ENCODE measurements at places on chromosomes 12 and 14.

DNA sequence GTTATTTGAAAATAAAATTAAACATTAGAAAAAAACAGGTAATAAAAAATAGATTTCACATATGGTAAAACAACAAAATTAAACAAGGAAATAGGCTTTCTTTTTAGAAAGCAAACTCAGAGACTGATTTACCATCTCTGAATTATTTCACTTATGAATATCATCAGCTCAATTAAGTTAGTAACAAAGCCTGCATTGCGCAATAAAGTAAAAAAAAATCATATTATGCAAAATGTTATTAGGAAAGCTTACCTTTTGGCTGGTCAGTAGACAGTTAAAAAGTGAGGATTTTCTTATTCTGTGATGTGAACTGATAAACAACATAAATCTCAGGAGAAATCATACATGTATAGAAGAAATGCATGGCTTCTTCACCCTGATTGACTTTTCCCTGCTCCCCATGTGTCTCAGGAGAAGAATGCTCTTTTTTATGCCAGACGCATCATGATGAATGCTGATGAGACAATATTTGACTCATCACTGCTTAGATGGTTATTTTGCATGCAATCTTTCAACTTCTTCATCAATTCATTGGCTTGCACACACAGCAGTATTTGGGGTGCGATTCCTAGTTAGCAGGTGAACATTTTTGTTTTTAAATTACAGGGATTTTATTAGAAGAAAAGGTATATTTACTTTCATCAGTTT is 124.5 kb upstream of the USP15 start:
- DNase-seq = no peak

- no peak for DNase-seq
Observed at GRCh38 chr12:57469296-57470164, 9.9 kb downstream of the GLI1 start.

DNA sequence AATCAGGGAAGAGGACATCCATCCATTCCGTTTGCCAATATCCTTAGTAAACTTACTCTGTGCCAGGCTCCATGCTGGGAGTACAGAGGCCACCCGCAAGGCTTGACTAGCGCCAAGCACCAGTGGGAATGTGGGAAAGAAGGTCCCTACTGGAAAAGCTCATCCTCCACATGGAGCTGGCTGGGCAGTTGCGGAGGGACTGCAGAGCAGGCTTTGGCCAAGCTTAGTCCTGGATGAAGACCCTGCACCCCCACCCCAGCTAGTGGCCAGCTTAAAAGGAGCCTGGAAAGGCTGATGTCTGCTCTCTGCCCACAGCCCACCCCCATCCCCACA is 22.4 kb upstream of the EIF2B2 start:
- no peak for DNase-seq

DNA sequence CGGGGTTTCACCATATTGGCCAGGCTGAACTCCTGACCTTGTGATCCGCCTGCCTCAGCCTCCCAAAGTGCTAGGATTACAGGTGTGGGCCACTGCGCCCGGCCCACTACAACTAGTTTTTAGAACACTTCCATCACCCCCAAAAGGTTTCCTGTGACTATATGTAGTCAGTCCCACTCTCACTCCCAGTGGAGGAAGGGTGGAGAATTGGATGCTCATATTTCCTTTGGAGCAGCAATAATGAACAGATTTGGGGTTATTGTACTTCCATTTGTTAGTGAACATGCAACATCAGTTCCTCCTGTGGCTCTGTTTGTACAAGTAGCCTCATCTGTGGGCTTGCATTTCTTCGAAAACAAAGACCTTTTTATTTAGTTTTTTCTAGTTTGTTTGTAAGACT is 35.8 kb downstream of the RAP1B start:
- DNase-seq = no peak

- no peak for DNase-seq
Observed at GRCh38 chr12:11832093-11832492, 182.6 kb downstream of the ETV6 start.

GRCh38 chr14:68634332-68634731 is 158.5 kb downstream of the ZFP36L1 start:
- DNase-seq = no peak

- DNase-seq = no peak
Observed at GRCh38 chr12:106519607-106520021, 63.2 kb upstream of the RFX4 start.

DNA sequence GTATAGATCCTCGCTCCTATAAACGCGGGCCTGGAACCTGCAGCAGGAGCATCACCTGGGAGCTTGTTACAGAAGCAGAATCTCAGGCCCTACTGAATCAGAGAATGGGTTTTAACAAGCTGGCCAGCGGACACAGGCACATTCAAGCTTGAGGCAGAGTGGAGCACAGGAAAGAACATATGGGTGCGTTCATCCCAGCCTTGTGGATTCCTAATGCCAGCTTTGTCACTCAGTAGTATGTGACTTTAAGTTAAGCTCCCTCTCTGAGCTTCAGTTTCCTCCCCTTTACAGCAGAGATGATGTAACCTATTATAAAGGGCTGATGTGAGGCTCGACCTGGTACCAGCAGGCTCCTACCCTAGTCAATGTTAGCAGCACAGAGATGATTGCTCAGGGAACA is 204.9 kb downstream of the ZFP36L1 start:
- no peak for DNase-seq

DNA sequence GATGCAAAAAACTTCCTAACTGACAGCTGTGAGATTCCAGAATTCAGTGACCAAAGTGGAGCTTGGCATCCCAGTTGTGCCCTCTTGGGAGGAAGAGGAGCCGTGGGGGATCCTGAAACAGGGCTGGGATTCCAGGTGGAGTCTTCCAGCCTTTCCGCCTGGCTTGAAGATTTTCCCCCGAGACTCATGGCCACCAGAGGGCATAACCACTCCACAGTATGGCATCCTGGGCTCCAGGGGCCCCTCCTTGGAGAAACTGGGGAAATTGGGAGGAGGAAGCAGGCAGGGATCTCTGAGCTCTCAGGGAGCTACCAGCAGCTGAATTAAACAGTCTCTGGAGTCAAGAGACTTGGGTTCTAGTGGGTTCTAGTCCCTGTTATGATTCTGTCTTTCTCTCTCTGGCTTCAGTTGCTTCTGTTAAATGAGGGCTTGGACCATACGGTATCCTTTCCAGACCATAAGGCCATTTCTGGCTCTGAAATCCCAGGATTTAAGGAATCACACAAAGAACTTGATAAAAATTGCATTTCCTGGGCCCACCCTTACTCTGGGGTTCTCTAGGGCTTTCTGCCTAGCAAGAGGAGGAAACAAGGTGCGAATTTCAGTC is 2.6 kb upstream of the TAMALIN start:
- DNase-seq = no peak

DNA sequence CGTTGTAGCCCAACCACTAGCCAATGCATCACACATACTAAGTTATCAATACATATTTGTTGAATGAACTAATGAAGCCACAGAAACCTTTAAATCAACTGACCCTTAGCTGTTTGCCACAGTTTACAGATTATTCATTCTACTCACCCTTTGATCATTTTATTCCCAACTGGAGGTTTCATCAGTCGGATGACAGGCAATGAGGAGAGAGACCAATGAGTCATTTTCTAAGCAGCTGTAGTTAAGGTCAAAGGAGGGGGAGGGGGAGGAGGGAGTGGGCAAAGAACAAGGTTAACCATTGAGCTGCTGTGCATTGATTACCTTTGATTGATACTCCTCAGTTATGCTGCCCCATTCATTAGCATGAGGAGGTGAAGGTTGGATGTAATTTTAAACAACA is 469.5 kb downstream of the VRK1 start:
- DNase-seq = no peak

DNA sequence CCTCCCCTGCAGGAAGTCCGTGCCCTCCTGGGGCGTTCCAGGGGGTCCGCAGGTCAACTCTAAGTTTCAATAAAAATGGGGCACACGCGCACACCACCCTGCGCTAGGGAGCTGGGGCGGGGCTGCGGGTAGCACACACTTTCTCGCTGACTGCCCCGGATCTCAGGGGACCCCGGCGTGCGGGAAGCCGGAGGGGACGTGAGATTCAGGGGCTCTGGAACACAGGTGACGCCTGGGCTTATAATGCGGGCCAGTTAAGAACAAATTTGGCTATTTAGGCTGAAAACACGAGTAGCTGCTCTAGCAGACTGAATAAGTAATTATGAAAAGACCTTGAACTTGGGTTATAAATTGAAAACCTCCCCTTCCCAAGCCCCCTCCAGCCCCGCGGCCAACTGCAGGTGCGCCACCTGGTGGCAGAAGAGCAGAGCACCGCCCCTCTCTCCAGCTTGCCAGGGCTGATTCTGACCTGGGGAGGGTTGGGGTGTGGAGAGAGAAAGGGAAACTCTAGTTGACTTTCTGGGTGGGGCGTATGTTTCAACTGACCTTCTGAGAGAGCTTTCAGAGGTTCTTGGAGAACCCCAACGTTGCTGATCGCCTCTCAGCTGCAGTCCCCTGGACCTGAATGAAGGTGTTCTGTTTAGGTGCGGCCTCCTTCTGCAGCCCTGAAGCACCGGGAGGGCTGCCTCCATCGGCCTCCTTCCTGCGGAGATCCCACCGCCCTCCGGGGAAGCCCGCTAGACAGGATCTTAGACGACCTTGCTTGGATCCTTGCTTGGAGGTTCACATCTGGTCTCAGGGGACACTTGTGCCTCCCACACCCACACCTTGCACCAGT is 118.4 kb upstream of the EVL start:
- DNase-seq = peak; percentile 39

- no peak for DNase-seq
Observed at GRCh38 chr14:64649383-64649998, 54.7 kb upstream of the PLEKHG3 start.

- no peak for DNase-seq
Observed at GRCh38 chr14:100306998-100307765, 938 bp upstream of the SLC25A29 start.

GRCh38 chr12:29041621-29042020 is 107.5 kb upstream of the FAR2 start:
- no peak for DNase-seq

- no peak for DNase-seq
Observed at GRCh38 chr14:103499709-103500108, 22.9 kb downstream of the CKB start.

- no peak for DNase-seq
Observed at GRCh38 chr12:107328442-107329133, 235.2 kb upstream of the CRY1 start.

DNA sequence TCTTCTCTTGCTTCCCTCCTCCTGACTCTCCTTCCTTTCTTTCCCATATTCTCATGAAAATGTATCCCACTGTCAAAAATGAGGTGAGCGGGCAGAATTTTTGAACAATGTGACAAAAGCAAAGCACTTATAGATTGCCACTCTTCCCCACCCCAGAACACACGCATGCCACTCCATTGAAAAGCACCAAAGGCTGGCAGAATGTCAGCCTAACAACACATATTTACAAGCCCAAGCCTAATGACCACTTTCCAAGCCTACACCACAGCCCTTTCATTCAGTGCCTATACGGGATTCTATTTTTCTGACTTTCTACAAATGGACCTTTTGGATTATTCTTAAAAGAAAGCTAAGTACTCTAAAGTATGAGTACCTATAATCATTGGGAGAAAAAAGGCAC is 62.9 kb upstream of the METAP2 start:
- DNase-seq = no peak

DNA sequence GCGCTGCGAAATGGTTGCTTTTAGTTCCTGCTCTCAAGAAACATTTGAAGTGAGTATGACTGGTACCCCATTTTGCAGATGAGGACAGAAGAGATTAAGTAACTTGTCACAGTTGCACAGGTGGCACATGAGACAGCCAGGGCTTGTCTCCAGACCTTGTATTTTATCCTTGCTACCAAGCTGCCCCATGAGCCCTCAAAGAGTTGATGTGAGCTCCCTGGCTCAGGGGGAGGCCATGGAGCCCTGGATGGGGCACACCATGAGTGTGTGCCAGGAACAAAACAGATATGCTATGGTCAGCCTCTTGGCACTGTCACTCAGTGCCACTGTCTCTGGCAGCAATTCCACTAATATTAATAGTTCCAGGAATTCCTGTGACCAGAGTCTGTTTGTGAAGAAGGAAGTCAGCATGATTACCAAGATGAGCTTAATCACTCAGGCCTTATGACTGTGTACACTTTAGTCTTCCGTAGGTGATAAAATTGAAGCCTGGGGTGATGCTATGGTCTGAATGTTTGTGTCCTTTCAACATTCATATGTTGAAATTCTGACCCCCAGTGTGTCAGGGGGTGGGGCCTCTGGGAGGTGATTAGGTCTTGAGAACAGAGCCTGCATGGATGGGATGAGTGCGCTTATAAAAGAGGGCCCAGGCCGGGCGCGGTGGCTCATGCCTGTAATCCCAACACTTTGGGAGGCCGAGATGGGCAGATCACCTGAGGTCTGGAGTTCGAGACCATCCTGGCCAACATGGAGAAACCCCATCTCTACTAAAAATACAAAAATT is 806.8 kb downstream of the AACS start:
- no peak for DNase-seq

Data from stimulated activated CD4-positive, alpha-beta T cell treated with anti-CD3 and anti-CD28 coated beads, Interleukin-4, amount 100 ng/mL, for 4 hours (primary cell).